ENCODE measurements at places on chromosomes 12 and 14.

DNA sequence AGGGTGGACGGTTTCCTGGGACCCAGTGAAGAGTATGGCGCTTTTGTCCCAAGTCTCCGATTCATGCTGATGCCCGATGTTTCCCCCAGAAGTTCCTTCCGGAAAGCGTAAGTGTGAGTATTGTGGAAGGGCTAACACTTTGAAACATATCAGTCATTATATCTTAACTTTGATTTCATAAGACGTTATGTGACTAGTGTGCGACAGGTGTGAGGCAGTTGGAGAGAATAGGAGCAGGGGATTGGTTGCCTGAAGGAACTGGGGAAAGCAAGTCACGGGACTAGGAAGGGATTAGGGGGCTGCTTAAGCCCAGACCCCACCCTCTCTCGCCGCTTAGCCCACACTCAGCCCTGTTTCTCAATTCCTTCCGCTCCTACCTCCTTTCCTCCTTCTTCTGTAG is 154.9 kb downstream of the CHST11 start:
- DNase-seq = no peak

GRCh38 chr12:67757651-67758050 is 109.1 kb downstream of the DYRK2 start:
- no peak for DNase-seq

DNA sequence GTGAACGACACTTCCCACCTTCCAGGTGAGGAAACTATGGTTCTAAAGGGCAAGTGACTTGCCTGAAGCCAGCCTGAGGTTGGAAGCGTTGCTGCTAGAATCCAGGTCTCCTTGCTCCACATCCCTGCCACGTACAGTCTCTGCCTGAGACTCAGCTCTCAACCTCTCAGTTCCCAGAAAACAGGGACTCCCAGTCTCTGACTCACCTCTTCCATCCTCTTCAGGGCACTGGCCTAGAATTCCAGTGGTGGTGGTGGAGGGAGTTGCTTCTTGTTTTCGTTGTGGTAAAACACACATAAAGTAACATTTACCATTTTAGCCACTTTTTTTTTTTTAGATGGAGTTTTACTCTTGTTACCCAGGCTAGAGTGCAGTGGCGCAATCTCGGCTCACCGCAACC is 7.3 kb downstream of the GPR68 start:
- no peak for DNase-seq

- DNase-seq = no peak
Measured at GRCh38 chr12:13223179-13223804, 26.8 kb downstream of the EMP1 start.

Data from esophagus squamous epithelium (tissue), 5 donors.